ENCODE measurements at places on chromosomes 11 and 22.
A peak's percentile ranks its signal among the peaks of the same experiment; 100 is the strongest.

DNA sequence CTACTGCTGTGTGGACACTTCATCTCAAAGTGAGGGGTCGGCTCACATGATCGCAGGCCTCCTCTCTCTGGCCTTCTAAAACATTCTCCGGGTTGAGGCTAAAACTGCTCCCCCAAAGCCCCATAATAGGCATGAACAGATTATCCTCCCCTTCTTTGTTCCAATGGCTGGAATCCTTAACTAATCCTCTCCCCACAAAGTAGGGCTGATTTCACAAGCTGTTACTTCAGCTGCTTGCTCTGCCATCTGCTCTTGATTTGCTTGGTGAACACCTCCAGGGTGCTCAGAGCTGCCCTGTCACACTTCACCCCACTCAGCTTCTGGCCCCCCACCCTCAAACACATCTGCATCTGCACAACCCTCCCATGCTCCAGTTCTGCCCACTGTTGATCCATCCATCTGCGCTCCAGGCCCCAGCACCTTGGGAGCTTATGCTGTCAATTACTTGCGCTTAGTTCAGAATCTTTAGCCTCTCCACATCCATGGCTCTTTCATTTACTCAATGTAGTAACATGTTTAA is 173.1 kb upstream of the API5 start:
- DNase-seq, result no peak

DNA sequence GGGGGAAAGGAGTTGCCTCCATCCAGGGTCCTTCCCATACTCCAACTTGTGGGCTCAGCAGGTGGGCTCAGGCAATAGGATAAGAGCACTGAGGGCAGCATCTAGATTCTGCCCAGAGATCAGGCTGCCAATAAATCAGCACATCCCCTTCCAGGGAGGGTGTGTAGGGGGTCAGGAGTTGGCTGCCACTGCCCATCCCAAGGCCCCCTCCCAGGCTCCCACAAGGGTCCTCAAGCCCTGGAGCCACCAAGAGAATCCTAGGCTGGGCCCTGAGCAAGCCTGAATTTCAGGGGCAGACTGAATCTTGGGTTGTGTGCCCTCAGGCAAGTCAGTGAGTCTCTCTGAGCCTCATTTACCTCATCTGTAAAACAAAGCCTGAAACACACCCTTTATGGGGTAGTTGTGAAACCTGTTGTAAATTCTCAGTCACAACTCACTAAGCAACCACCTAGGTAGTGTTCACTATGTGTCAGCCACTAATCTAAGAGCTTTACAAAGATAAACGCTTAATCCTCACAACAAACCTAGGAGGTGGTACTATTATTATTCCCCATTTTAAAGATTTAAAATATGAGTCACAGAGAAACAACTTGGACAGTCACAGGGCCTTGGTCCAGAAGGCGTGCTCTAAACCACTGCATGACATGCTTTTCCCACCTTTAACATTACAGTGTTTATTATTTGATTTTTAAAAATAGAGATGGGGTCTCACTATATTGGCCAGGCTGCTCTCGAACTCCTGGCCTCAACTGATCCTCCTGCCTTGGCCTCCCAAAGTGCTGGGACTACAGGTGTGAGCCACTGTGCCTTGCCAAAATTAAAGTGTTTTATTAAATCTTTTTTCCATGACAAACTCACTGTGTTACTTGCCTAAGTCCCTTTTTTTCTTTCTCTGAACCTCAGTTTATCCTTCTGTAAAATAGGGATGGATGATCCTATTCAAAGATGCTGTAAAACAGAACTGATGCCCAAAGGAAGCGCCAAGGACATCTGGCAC is 36.2 kb downstream of the LMO1 start:
- DNase-seq, result no peak

- DNase-seq, result no peak
Measured at GRCh38 chr22:22403306-22403705, 105.2 kb downstream of the ZNF280B start.

GRCh38 chr11:56783448-56784041 is 35.0 kb upstream of the OR9G4 start:
- DNase-seq, result no peak

GRCh38 chr11:5700421-5701054 is 10.9 kb downstream of the TRIM22 start:
- DNase-seq, result no peak

GRCh38 chr11:105142167-105142566 is 2.6 kb upstream of the CARD18 start:
- DNase-seq, result no peak

GRCh38 chr11:75896843-75897419 is 81.9 kb downstream of the UVRAG start:
- DNase-seq, result no peak

DNA sequence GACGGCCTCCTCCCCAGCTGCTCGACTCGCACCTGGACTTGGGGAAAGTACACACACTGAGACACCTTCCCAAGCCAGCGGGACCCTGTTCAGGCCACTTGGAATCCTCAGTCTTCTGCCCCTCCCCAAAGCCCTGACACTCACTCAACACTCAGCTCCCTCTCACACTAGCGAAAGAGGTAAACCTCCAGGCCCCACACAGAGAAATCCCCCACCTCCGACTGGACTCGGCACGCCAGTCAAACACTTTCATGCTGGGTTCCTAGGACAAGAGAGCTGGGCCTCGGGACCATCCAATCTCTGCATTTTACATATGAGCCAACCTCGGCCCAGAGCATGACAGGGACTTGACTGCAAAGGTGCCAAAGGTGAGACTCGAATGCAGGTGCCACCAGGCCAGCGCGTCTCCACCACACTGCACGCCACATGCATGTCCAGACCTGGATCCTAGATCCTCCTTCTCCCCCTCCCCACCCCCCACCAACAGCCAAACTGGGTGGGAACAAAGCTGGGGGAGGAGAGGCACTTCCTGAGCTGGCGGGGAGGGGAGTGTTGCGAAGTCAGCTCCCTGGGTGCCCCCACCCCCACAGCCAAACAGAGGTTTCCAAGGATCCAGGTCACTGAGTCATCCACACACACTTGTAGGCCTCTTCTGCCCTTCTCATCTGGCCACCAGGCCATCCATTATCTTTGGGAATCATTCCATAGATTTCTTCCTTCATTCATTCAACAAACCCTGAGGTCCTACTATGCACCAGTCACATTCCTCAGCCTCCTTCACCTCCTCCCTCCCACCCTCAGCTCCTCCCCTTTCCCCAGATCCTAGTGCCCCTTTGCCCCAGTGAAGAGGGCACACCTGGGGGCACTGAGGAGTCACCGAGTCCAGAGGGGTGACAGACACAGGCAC is 10.7 kb upstream of the CD5 start:
- DNase-seq, result no peak

DNA sequence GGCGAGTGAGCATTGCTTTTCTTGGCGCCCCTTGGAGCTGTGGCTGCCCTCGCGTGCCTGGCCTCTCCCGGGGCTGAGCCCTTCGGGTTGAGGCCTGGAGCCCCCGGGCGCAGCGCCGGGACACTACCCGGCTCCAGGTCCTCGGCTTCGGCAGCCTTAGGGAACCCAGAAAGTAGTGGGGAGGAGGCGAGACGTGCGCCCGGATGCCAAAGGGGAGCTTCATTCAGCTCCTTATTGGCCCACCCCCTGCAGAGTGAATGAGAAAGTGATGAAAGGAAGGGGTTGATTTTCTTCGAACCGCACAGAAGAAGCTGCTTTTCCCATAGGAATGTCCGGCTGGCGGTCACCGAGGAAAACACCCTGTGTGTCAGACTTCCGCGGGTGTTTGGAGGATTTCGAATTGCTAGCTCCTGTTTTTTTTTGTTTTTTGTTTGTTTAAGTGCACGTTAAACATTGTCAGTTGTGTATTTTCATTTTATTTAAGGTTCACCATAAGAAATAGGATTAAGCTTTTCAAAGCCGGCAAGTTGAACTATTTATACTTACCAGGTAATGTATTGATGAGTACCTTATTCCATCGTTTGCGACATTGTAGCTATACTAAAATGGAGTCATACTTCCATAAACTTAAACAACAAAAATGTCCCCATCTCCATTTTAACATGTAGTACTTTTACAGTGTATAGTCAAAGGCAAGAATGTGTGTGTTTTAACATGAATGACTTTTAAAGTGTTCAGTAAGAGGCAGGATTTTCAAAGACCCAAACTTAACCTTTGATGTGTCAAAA is 841 bp upstream of the EIF4G2 start:
- peak; percentile 10 for DNase-seq

DNA sequence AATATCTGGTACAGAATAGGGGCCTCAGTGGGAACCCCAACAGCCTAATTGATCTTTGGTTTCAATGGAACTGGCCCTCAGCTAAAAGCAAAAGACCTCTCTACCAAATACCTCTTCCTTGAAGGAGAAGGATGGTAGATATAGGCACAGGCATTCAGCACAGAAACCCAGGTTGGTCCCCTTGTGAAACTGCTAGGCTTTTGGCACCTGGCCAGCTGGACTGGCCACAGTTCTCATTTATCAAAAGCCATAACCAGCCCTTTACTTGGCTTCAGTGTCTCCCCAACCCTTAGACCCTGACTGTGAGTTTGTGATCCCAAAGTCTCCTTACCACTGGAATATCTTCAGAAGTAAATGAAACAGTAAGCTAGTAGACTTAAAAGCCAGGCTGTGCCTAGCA is 152.9 kb downstream of the TENM4 start:
- no peak for DNase-seq

- no peak for DNase-seq
Measured at GRCh38 chr11:76629853-76630599, 40.5 kb downstream of the LRRC32 start.

GRCh38 chr11:19820100-19820499 is 107.5 kb downstream of the NAV2 start:
- no peak for DNase-seq

GRCh38 chr22:47068626-47068996 is 306.2 kb downstream of the TBC1D22A start:
- no peak for DNase-seq

DNA sequence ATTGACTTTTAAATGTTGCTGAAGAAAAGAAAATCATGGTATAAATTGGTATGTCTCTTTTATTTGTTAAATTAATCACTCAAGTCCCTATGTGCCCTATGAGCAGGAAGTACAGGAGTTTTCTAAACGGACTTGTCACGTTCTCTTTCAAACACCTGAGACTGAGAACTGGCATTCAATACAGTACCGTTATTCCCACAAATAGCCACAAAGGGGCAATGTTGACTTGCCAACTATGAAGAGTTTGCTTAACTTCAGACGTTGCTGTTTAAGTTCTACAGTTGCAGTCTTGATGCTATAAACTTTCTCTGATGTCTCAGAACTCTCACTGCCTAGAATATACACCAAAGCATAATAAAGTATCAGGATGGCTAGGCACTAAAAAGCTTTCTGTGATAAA is 7.6 kb downstream of the OR56A1 start:
- DNase-seq, result no peak

DNA sequence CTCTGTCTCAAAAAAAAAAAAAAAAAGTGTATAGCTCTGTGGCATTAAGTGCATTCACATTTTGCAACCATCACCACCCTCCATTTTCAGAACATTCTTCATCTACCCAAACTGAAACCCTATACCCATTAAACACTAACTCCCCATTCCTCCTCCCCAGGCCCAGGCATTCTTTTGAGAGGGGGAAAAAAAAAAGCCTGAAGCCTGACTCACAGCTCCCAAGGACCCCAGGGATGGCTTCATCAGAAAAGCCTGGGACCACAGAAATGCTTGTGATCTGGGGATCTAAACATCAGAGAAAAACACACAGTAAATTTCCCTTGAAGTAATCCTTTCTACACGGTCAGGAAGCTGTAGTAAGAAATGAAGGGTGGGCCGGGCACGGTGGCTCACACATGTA is 10.7 kb upstream of the GTSE1 start:
- DNase-seq, result no peak

GRCh38 chr22:36585841-36586240 is 56.9 kb upstream of the EIF3D start:
- DNase-seq, result no peak

DNA sequence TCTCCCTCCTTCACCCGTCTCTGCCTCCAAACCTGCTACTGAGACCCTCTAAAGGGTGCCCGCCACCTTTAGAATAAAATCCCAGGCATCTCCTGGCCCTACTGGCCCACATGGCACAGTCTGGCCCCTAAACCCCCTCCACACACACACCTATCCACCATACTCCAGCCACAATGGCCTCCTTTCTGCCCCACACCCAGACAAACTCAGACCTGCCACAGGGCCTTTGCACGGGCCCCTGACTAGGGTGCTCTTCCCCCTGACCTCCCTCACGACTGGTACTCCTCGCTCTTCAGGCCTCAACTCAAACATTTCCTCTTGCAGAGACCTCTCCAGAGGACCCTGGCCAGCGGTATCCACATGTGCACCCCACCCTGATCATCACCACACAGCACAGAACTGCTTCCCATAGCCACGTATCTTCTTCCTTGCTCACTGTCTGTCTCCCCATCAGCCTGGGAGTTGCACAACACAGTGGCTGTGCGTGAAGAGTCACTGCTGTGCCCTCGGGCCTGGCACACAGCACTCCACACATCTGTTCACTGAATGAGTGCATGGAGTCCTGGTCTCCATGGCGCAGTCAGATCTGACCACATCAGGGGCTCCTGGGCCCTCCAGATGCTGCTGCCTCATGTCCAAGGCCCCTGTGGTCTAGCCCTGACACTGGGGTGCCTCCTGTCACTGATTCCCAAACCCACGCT is 66.2 kb upstream of the TCF20 start:
- no peak for DNase-seq

- DNase-seq, result no peak
Measured at GRCh38 chr11:6876914-6877313, 489 bp downstream of the OR10A4 start.

GRCh38 chr22:22689621-22690345 is 45.4 kb downstream of the GGTLC2 start:
- DNase-seq, result no peak

GRCh38 chr22:41526830-41527799 is 17.2 kb downstream of the POLR3H start:
- peak; percentile 54 for DNase-seq

GRCh38 chr11:108871152-108871551 is 206.3 kb downstream of the DDX10 start:
- no peak for DNase-seq

DNA sequence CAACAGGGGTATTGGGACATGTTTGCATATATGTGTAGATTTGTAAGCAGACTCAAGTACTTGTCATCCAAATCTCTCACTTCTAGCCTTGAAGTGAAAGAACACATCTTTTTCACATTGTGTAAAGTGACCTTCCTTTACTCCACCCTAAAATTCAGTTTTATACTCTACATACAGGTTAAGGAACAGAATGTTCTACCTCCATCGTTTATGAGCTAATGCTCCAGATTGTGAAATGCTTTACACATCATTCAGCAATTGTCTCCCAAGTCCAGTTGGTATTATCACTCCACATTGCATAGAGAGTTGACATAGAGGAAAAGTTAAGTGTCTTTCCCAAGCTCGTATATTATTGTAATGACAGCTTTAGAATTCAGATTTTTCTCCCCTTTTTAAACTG is 46.1 kb upstream of the BLID start:
- no peak for DNase-seq

- no peak for DNase-seq
Measured at GRCh38 chr11:132471466-132471865, 1060.8 kb downstream of the OPCML start.

GRCh38 chr11:134565343-134565891 is 153.4 kb upstream of the B3GAT1 start:
- no peak for DNase-seq

- DNase-seq, result no peak
Measured at GRCh38 chr11:22807855-22808570, 21.6 kb downstream of the SVIP start.
